RWPE1 (cell line): ENCODE measurements at places on chromosomes 6 and 20.

DNA sequence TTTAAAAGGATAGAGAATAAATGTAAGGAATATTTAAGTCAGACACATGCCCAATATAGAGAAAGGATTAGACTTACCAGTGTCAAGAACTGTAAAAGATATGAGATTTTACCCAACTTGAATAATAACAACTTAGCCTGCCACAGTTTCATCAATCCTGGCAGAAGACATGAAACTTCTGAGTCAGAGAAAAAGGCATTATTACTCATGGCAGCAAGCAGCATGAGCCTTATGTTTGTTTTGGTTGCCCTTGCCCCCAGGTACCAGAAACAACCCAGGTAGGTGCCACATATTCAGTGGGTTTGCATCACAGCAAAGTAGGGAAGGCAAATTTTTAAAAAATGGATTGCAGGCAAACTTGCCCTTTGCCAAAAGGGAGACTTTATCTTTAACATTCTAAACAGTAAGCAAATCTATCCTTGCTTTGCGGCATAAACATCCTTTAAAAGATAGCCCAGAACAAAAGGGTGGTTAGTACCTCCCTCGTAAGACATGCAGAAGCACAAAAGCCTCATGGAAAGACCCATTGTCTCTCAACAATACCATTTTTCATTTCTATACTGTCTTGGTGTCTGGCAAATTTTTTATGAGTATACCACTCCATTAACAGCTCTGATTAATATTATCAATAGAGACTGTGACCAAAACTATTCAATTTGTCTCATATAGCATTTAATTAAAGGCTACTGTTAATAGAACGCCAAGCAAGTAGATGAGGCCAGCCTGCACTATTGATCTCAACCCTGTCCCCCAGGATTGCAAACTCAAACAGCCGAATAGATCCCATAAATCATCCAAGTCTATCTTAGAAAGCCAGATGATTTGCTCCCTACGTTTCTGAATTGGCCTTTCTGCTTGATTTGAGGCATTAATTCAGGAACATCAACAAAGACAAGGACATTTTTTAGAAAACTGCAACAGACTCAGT lies 185.1 kb downstream of the COL19A1 start:
- DNase-seq: no peak

GRCh38 chr6:159595173-159595572 lies 97.9 kb downstream of the SOD2 start:
- peak; percentile 76 for DNase-seq

- no peak for DNase-seq
Observed at GRCh38 chr20:59324521-59325141, 24.2 kb downstream of the EDN3 start.

- no peak for DNase-seq
Observed at GRCh38 chr6:136411025-136411325, 121.3 kb upstream of the BCLAF1 start.

- DNase-seq: peak; percentile 74
Observed at GRCh38 chr20:32483351-32484224, 101.5 kb downstream of the NOL4L start.

DNA sequence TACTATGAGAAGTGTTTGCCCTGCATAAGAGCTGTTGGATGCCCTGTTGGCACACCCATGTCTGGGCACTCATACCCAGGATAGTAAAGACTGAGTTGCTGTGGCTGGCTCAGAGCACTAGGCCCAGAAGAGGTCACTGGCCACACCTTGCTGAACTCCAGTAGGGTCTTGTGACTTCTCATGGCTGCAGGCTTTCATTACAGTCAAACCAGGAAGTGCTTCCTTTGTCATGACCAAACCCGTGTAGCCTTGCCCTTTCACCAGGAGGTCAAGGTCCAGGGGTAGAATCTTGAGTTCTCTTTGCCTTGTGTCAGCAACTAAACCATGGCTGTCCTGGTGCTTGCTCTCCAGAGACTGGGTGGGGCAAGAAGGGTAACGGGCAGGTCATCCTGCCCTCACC lies 49.5 kb downstream of the CD164 start:
- DNase-seq: no peak

- DNase-seq: no peak
Observed at GRCh38 chr6:83613378-83613777, 95.5 kb downstream of the SNAP91 start.

DNA sequence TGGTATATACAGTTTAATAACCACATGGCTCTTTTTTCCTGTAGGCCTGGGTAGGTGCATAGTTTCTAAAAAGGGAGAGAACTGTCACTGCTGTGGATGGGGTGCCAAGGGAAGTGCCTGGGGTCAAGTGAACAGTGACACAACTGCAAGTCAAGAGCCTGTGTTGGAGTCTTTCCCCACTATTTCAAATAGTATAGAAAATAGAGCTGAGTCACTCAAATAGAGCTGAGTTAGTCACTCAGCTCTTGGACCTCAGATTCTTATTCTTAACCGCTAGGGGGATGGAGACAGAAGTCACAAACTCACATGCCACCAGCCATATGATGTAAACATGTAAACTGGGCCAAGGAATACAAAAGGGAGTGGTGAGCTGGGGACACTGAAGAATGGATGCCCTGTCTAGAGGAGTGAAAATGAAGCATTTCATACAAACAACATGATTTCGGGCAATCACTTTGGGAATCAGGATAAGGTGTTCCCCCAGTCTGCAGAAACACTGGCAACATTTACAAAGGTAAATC lies 2.1 kb downstream of the NQO2 start:
- DNase-seq: peak; percentile 48

GRCh38 chr6:130913120-130913519 lies 85.9 kb downstream of the SMLR1 start:
- DNase-seq: no peak

DNA sequence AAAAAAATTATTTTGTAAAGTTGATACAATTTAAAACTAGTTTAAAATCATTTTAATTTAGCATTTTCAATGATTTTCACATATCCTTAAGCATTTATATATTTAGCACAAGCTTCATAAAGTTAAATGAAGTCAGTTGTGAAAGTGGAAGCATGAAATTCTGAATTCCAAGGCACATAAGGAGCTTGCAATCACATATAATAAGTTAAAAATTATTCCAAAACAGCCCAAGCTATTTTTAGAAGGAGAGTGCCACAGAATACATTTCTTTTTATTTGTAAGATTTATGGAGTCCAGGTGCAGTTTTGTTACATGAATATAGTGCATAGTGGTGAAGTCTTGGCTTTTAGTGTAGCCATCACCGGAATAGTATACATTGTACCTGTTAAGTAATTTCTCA lies 3.2 kb upstream of the LGSN start:
- DNase-seq: no peak

DNA sequence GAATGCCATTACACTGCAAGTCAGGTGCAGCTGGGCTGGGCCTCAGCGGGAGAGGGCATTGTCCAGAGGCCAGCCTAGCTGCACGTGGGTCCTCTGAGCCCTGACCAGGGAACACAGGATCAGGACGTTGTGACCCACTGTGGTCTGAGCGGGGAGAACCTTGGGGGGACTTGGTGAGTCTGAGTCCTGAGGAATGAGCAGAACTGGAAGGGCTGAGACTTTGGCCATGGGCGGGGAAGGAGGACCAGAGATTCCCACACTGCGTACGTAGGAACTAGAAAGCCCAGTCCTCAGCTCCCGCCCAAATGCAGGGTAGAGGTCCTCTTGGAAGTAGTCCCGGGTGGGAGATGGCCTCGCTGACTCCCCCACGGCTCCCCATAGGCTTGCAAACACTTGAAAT lies 42.5 kb downstream of the GABRR2 start:
- no peak for DNase-seq

DNA sequence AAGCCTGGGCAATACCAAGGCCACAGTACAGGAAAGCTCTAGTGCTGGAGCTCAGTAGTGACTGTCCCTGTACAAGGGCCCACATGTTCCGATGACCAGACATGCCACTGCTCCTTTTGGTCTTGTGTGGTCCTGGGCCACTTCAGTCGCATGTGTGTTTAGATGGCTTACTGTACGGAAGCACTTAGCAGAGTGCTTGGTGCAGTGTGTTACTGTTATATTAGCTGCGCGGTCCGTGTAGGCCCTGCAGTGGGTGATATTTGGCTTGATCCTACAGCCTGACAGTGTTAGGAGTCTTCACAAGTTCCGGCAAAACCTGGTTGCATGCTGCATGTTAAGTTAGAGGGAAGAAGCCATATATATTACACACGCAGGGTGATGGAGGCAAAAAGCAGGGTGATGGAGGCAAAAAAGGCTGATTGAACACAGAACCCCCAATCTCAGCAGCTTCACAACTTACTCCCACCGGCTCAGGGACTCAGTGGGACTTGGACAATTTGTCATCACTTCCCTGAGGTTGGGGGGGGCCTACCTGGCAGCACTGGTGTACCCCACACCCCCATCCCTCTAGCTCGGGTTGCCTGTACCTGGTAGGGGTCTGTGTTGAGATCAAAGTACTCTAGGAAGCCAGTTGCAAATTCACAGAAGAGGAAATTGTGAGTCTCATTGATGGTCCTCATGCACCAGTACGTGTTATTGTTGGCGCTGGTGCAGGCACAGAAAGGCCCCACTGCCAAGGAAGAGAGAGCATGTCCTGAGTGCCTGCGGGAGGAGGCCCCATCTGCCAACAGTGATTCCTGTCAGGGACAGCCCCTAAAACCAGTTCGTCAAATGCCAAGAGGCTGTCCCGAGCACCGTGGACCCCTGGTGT lies 122.6 kb downstream of the SULF2 start:
- DNase-seq: no peak

DNA sequence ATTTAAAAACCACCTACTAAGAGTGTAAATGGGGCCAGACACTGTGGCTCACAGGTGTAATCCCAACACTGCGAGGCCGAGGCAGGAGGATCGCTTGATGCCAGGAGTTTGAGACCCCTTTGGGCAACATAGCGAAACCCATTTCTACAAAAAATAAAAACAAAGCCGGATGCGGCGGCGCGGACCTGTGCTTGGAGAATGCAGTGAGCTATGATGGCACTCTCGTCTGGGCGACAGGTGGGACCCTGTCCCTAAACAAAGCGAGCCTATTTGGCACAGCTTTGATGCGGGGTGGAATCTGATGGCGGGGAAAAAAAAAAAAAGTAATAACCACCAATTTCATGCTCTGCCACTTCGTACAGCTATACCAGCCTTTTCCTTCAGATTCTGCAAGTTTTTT lies 1.1 kb downstream of the TCP1 start:
- no peak for DNase-seq

- DNase-seq: no peak
Observed at GRCh38 chr20:25079171-25079570, 2.8 kb downstream of the VSX1 start.

DNA sequence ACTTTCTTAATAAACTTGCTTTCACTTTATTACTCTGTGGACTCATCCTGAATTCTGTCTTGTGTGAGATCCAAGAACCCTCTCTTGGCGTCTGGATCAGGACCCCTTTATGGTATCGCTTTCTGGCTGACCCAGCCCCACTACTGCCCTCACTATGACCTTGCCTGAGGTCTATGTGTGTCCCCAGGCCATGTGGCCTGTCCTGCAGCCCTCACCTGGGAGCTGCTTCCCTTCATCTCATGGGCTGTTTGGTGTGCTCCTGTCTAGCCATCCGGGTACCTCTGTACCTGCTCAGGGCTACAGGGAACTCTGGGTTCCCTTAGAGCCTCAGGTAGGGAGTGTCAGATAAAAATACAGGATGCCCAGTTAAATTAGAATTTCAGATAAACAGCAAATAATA lies 94.5 kb downstream of the SCP2D1 start:
- DNase-seq: no peak

GRCh38 chr6:40874495-40874894 lies 164.5 kb downstream of the UNC5CL start:
- DNase-seq: no peak

GRCh38 chr6:145332011-145332410 lies 403.3 kb downstream of the EPM2A start:
- peak; percentile 11 for DNase-seq

- DNase-seq: peak; percentile 29
Observed at GRCh38 chr6:142378138-142378875, 76.5 kb downstream of the ADGRG6 start.

- no peak for DNase-seq
Observed at GRCh38 chr20:23161244-23161891, 75.2 kb upstream of the CD93 start.

DNA sequence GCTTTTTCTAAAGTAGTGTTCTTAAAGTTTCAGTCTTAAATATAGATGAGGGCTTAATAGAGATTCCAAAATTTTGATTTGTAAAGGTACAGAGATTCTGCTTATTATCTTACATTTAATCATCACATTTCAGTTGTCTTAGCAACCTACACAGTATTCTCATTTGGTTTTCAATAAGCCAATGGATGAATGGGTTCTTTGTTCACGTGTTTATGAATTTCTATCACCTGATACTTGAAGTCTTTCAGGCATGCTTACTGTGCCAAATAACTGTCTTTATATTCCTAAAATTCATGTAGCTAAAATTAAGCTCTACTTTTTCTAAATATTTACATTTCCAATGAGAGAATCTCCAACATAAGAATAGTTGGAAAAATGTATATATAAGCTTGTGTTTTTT lies 152.7 kb downstream of the EYA4 start:
- no peak for DNase-seq

DNA sequence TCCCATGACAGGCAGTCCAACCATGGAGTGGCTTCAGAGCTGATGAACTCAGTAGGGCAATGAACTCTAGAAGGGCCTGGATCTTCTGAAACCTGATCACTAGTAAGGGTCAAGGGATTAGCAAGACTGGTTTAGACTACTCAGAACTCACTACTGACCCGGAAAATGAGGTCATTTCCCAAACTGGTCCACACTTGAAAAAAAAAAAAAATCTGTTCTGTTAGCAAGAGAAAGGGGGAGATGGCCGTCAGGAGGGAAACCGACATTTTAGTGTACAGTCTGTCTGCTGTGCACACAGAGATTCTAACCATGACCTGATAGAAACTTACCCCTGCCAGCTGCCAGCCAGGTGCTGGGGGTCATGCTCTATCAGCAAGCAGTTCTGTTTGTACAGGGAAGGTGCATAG lies 262.4 kb upstream of the AGPAT4 start:
- no peak for DNase-seq
